ENCODE measurements at places on chromosomes 4 and X. TPM values are rescaled to one million over a fixed set of nuclear protein-coding genes. Genes with fewer than 3 reads are reported as not detected.

Gene SYN1
- 0.33 TPM for total RNA-seq

Gene RIPPLY1
- total RNA-seq: not detected

Gene CLDN2
- not detected for total RNA-seq

Gene DIPK2B
- 0.15 TPM for total RNA-seq

Gene TXK
- total RNA-seq: 0.17 TPM

Gene MMRN1
- total RNA-seq: not detected

Gene CITED1
- not detected for total RNA-seq

Gene PFKFB1
- total RNA-seq: not detected

Gene WDR19
- 42.6 TPM for total RNA-seq

Gene SNCA
- 2.0 TPM for total RNA-seq

Gene NLGN3
- 2.3 TPM for total RNA-seq

Gene FREM3
- total RNA-seq: not detected

Gene SASH3
- not detected for total RNA-seq

Gene GC
- total RNA-seq: not detected

Gene AFM
- not detected for total RNA-seq

Gene FGD1
- total RNA-seq: 9.3 TPM

Gene GAGE12J
- total RNA-seq: not detected

Gene HOPX
- 12.9 TPM for total RNA-seq

Gene TDO2
- total RNA-seq: 5.8 TPM

Gene ZFP92
- total RNA-seq: under 0.01 TPM

Gene CXXC4
- total RNA-seq: not detected

Gene EXOC1L
- total RNA-seq: not detected

Gene F8A1
- 8.3 TPM for total RNA-seq

Gene ADGRA3
- 20.7 TPM for total RNA-seq
